Brain (organoid and tissue), 16 donors: ENCODE measurements at places on chromosomes 6 and 20. TPM values are rescaled to one million over a fixed set of nuclear protein-coding genes. Genes with fewer than 3 reads are reported as not detected.

Gene KIFC1
- 89.6 TPM for polyA plus RNA-seq

Gene GZF1
- polyA plus RNA-seq, result 10.4 TPM

Gene LTA
- not detected for polyA plus RNA-seq

Gene SLC4A11
- 9.7 TPM for polyA plus RNA-seq

Gene SLC2A10
- polyA plus RNA-seq, result 1.1 TPM
